Left ventricle myocardium inferior (tissue), 1 donor: ENCODE measurements at places on chromosomes 1 and 21. TPM values are rescaled to one million over a fixed set of nuclear protein-coding genes. Genes with fewer than 3 reads are reported as not detected.

The MIXL1 gene
- not detected for total RNA-seq

The BMP8A gene
- 0.16 TPM for total RNA-seq

The ALPL gene
- 10.2 TPM for total RNA-seq

The PADI1 gene
- not detected for total RNA-seq

The GJB5 gene
- not detected for total RNA-seq

The GFI1 gene
- total RNA-seq: 0.25 TPM

The CELA3A gene
- total RNA-seq: not detected

The S100A16 gene
- 38.8 TPM for total RNA-seq

The KLHDC9 gene
- total RNA-seq: 9.1 TPM

GRCh38 chr1:8718850-8719361 lies 98.5 kb downstream of the RERE start:
- H3K36me3 ChIP-seq: no peaks in the 10 kb centered on the region
- DNase-seq: no peak
- H3K4me3 ChIP-seq: no peak overlapping the region
- no peaks in the 10 kb centered on the region for H3K27me3 ChIP-seq
- H3K27ac ChIP-seq: no peak overlapping the region

DNA sequence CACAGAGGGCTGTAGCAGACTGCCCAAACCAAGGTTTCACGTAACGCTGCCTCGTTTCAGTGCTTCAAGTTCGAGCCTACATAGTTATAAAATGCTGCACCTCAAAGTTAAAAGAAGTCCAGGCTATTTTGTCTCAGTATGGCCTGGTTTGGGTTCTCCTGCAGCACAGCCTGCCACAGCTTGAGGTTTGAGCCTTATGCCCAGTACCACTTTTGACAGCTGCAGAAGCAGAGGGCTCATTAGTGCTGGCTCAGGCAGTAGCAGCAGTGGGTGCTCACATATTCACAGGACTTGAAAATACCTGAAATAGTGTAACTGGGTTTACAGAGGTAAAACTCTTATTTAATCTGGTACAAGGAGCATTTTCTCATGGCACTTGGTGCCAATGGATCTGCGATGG lies 15.3 kb downstream of the SPATA46 start:
- H3K27ac ChIP-seq: no peak overlapping the region
- H3K27me3 ChIP-seq: no peaks in the 10 kb centered on the region
- no peaks in the 10 kb centered on the region for H3K4me1 ChIP-seq
- no peak for DNase-seq
- H3K4me3 ChIP-seq: no peak overlapping the region

- H3K27me3 ChIP-seq: no peaks in the 10 kb centered on the region
- H3K4me1 ChIP-seq: no peaks in the 10 kb centered on the region
- no peak for DNase-seq
- no peaks in the 10 kb centered on the region for H3K36me3 ChIP-seq
- no peak overlapping the region for H3K4me3 ChIP-seq
Measured at GRCh38 chr1:195327361-195327760, 1280.9 kb downstream of the KCNT2 start.

DNA sequence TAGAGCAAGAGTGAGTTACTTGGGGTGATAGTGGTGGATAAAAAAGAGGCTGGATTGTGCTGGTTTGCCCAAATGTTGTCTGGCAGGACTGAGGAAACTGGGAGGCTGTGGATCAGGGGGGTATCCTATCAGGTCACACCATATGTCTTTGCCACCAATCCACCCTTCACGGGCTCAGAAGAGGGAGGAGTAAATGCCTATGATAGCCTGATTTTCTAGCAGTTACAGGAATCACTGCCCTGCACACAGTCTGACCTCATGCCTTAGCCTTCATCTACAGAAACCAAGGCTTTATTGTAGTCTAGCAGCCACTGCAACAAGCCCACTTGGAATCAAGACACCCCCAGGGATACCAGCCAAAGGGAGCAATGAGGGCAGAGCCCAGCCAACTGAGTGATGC lies 51.8 kb downstream of the ATP1A1 start:
- no peak overlapping the region for H3K27ac ChIP-seq
- H3K4me3 ChIP-seq: no peak overlapping the region
- no peaks in the 10 kb centered on the region for H3K27me3 ChIP-seq
- DNase-seq: no peak
- H3K36me3 ChIP-seq: no peaks in the 10 kb centered on the region

DNA sequence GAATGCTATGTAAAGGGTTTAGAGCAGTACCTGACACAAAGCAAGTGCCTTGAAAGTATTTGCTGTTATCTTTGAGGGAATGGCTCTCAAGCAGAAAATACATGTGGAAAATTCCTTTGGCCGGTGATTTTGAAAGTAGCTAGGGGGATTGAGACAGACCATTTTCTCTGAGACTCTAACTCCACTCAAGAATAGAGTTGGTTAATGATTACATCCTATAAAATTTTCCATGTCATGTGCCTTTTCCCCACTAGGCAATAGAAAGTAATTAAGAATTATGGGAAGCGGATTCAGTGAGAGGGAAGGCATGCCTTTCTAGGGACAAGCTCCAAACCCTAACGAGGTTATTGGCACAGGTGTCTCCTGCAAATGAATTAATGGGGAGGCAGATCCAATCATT lies 276.0 kb downstream of the GPATCH2 start:
- no peaks in the 10 kb centered on the region for H3K4me1 ChIP-seq
- H3K36me3 ChIP-seq: no peaks in the 10 kb centered on the region
- no peak for DNase-seq
- H3K27me3 ChIP-seq: peaks cover 7% of the 10 kb centered on the region
- H3K27ac ChIP-seq: no peak overlapping the region

- H3K27ac ChIP-seq: no peak overlapping the region
- H3K4me3 ChIP-seq: no peak overlapping the region
- no peaks in the 10 kb centered on the region for H3K4me1 ChIP-seq
- no peaks in the 10 kb centered on the region for H3K36me3 ChIP-seq
Measured at GRCh38 chr1:65658122-65658521, 134.6 kb upstream of the PDE4B start.

GRCh38 chr1:91022518-91022929 lies 689 bp upstream of the ZNF644 start:
- peak overlapping the region; percentile 100 for H3K27ac ChIP-seq
- peaks cover 53% of the 10 kb centered on the region for H3K4me1 ChIP-seq
- no peaks in the 10 kb centered on the region for H3K27me3 ChIP-seq
- DNase-seq: no peak
- H3K36me3 ChIP-seq: no peaks in the 10 kb centered on the region

DNA sequence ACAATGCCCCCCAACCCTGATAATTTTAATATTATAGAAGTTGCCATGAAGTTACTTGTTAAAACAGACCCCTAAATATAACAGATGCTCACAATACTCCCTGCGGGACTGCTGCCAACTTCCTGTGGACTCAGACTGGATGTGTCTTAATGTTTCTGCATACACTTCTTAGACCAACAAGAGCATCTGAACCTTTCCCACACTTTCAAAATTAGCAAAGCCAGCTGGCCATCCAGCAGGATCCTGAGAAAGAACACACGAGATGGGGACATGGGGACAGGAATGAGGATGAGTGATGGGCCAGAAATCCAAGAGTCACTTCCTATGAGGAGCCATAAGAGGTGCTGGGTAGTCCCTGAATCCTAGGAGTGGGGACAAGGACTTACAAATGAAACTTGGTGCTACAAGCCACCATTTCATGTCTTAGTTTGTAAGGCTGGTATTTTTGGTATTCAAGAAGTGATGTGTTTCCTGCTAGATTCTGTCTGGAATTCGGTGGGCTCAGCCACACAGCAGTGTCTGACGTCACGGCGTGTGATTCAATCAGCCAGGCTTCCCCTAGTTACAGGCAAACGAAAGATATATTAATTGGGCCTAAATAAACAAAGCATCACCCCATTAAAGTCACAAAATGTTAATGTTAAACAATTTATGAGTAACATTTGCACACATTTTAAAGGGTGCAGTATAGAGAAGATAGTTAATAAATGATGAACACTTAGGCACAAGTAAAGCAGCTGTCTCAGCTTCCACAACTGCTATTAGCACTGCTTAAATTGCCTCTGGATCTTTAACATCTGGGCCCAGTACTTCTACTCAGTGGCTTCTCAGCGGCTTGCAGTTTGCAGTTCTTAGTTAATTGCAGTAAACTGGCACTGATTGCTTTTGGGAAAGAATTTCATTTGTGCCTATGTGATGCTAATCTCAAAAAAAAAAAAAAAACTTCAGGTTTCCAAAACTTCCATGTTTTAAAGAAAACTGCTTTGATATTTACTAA lies 41.2 kb upstream of the RGS8 start:
- H3K4me3 ChIP-seq: no peak overlapping the region
- H3K27me3 ChIP-seq: no peaks in the 10 kb centered on the region
- DNase-seq: peak; percentile 26
- H3K4me1 ChIP-seq: no peaks in the 10 kb centered on the region
- peak overlapping the region; percentile 41 for H3K27ac ChIP-seq

DNA sequence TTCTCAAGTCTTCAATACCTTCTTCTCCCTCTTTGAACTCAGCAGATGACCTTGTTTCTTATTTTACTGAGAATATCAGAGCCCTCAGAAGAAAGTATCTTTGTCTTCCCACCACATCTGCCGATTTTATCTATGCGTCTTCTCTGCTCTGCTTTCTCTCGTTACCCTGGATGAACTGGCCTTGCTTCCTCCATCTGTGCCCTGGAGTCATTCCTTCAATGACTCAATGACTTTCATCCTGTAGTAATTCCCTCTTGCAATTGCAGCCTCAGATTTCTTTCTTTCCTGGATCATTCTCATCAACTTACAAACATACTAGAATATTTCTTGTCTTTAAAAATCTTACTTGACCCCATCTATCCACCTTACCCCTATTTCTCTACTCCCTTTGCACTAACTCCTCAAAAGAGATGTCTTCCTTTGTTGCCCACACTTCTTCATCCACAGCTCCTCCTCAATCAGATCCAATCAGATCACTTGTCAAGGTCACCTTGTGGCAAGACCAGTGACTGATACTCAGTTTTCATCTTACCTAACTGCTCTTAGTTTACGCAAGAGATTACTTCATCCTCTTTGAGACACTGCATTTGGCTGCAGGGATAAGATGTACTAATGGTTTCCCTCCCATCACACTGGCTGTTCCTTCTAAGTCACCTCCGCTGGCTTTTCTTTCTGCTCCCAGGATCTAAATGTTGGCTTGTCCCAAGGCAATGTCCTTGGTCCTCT lies 8.2 kb upstream of the TGFBR3 start:
- no peaks in the 10 kb centered on the region for H3K36me3 ChIP-seq
- no peak for DNase-seq
- no peak overlapping the region for H3K27ac ChIP-seq
- peaks cover 15% of the 10 kb centered on the region for H3K4me1 ChIP-seq
- no peaks in the 10 kb centered on the region for H3K27me3 ChIP-seq

DNA sequence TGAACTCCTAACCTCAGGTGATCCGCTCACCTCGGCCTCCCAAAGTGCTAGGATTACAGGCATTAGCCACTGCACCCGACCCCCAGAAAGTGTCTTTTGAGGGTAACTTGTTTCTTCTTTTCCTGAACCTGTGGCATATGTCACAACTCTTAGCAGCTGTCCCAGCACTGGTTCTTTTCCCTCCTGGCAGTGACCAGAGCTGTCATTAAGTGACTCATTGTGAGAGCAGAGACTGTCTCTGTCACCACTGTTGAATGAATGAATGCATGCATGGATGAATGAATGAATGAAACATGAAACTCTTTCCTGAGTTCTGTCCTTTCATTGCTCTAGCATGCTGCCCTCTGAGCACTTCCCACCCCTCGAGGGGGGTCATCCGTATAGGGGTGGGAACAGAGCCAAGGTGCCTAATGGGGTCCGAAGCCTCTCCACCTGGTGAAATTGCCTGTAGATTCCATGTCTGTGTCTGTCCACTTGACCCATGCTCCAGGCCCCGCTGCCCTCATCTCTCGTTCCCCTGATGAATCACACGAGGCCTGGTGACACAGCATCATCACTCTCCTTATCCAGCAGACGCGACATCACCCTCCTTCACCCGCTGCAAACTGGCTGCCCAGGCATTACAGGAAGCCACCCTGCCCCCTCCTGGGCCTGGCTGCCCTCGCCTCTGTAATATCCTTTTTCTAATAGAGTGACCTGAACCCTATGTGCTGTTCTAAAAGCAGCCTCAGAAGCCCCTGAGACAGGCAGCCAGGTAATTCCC lies 75.0 kb downstream of the IGSF21 start:
- peaks cover 100% of the 10 kb centered on the region for H3K27me3 ChIP-seq
- no peaks in the 10 kb centered on the region for H3K4me1 ChIP-seq
- no peaks in the 10 kb centered on the region for H3K36me3 ChIP-seq
- H3K27ac ChIP-seq: no peak overlapping the region
- DNase-seq: no peak

- H3K27ac ChIP-seq: no peak overlapping the region
- no peak for DNase-seq
- no peaks in the 10 kb centered on the region for H3K36me3 ChIP-seq
Measured at GRCh38 chr1:167292216-167292615, 71.5 kb downstream of the POU2F1 start.

DNA sequence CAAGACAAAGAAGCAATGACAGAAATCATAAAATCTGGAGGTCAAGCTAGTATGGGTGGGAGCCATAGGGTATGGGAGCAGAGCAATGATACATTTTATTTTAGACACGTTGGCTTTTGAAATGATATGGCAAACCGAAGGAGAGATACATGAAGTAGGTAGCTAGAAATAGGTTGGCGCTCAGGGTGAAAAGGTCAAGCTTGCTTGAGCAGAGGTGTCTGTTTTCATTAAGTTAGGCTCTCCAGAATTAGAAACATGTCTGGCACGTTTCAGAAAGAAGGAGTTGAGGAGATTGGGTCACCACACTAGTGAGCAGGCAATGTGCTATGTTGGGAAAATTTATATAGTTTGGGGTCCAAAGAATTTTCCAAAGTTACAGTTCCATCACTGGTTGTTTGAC lies 151.4 kb downstream of the AMY1C start:
- H3K36me3 ChIP-seq: no peaks in the 10 kb centered on the region
- DNase-seq: no peak
- H3K27me3 ChIP-seq: no peaks in the 10 kb centered on the region
- no peak overlapping the region for H3K27ac ChIP-seq

GRCh38 chr1:26999440-26999987 lies 6.0 kb downstream of the TRNP1 start:
- H3K4me1 ChIP-seq: peaks cover 87% of the 10 kb centered on the region
- H3K27me3 ChIP-seq: peaks cover 26% of the 10 kb centered on the region
- no peak overlapping the region for H3K4me3 ChIP-seq
- H3K36me3 ChIP-seq: no peaks in the 10 kb centered on the region
- DNase-seq: peak; percentile 78
- H3K27ac ChIP-seq: peak overlapping the region; percentile 91

DNA sequence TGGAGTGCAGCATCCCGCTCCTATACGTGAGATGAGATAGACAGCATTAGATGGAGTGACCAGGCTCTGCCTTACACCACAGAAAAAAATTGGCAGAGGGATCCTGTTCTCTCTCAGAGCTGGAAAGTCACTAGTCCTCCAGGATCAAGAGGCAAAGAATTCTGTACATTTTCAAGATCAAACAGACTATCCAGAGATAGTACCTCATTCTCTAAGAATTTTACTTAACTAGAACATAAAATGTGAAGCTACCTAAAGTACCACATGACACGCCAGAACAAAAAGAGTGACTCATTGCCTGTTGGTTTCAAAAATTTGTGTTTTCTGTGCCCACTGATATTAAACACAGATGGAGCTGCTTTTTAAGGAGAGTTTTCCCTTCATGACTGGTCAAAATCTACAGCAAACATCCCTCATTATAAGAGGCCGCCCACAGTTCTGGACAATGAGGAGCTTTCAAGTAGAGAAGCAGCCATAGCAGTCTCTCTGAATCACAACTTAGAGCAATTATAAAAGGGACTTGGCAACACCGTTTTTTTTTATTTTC lies 32.3 kb downstream of the CD160 start:
- H3K27me3 ChIP-seq: no peaks in the 10 kb centered on the region
- H3K4me1 ChIP-seq: peaks cover 16% of the 10 kb centered on the region
- H3K36me3 ChIP-seq: peaks cover 85% of the 10 kb centered on the region
- H3K4me3 ChIP-seq: no peak overlapping the region
- no peak overlapping the region for H3K27ac ChIP-seq
- no peak for DNase-seq

- H3K4me3 ChIP-seq: no peak overlapping the region
- peak; percentile 12 for DNase-seq
- peaks cover 47% of the 10 kb centered on the region for H3K4me1 ChIP-seq
Measured at GRCh38 chr1:1208713-1209433, 2.5 kb upstream of the TNFRSF18 start.
